ENCODE measurements at places on chromosomes 6 and 20.

- DNase-seq = no peak
Observed at GRCh38 chr20:18778690-18779392, 34.7 kb upstream of the SCP2D1 start.

DNA sequence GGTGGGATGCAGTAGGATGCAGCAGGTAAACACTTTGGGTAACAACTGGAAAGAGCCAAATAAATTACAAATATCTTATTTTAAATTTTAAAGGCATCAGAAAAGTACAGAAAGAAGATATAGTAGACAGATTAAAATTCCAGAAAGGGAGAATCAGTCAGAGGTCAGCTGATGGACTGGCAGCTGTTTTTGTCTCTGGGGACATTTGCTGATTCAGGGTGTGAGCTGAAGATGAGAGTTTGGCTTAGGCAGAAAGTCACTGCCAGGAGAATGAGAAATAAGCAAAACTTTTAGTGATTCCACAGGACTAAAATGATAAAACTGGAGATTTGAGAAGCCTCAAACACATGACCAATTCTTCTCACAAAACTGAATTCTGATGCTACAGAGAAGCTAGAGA, 39.5 kb downstream of the AHI1 start:
- DNase-seq = no peak

DNA sequence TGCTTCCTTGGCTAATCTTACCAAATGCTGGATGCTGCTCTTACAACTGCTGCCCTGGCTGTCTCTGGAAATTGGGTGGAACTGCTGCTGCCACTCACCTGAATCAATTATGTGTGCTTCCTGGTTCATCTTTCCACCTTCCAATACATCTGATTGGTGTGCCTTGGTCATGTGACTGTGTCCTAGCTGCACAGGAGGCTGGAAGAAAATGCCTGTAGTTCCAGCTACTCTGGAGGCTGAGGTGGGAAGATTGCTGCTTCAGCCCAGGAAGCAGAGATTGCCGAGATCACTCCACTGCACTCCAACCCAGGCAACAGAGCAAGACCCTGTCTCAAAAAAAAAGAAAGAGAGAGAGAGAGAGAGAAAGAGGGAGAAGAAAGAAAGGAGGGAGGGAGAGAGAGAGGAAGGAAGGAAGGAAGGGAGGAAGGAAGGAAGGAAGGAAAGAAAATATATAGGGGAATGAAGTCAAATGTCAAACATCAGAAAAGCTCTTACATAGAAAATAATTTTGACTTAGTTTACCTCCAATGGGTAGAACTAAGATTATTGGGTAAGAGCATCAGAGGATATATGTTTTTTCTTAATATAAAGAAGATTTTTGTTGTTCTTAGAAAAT, 14.1 kb upstream of the PPARD start:
- no peak for DNase-seq

DNA sequence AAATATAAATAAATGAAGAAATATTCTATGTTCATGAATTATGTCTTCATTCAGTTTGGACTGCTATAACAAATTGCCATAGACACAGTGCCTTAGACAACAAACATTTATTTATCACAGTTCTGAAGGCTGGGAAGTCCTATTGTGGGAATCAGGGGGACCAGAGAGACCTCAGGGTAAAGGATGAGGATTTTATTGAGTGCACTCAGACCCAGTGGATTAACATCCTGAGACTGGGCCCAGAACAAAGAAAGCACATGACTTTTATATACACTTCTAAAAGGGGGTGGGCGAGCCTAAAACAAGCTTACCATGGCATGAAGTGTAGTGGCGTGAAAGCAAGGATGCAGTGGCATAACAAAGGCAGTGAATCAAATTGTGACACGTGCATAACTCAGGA, 26.9 kb upstream of the CBLN4 start:
- DNase-seq = no peak

GRCh38 chr6:18488526-18489270, 101.5 kb downstream of the RNF144B start:
- DNase-seq = no peak

DNA sequence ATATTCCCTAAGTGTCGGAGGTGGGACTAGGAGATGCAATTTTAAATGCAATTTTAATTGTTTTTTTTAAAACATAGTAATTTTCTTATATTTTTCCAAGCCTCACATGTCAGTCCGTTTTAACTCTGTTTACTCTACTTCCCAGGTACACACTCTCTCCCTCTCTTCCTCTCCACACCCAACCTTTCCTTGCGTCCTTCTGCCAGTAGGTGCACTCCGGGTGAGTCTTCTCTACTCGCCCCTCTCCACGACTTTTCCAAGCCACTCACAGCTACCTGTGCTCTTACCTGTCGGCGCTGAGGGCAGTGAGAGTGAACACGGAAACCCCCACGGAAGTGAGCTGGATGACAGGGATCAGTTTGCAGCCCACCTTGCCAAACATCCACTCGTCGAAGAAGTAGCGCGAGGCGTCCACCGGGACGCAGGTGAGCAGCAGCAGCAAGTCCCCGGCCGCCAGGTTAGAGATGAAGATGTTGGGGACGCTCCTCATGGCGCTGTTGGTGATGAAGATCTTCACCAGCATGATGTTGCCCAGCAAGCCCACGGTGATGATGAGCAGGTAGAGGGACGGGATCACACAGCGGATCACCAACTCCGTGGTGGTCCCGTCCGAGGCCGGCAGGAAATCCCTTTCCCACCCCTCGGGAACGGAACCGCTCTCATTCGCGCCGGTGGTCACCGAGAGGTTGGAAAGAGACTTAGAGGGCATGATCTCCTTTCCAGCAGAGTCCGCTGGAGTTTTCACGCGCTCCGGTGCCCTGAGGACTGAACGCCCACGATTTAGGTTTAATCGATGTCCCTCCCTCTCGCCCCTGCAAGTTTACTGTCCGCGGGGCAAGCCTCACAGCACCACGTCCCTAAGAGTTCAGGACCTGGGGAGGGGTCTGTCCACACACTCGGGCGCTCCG, 44.5 kb upstream of the GJE1 start:
- no peak for DNase-seq

All from activated naive CD8-positive, alpha-beta T cell treated with anti-CD3 and anti-CD28 coated beads, Interleukin-2, amount 50 U/mL, for 24 hours (primary cell).